ENCODE measurements at places on chromosomes 3 and 15.

DNA sequence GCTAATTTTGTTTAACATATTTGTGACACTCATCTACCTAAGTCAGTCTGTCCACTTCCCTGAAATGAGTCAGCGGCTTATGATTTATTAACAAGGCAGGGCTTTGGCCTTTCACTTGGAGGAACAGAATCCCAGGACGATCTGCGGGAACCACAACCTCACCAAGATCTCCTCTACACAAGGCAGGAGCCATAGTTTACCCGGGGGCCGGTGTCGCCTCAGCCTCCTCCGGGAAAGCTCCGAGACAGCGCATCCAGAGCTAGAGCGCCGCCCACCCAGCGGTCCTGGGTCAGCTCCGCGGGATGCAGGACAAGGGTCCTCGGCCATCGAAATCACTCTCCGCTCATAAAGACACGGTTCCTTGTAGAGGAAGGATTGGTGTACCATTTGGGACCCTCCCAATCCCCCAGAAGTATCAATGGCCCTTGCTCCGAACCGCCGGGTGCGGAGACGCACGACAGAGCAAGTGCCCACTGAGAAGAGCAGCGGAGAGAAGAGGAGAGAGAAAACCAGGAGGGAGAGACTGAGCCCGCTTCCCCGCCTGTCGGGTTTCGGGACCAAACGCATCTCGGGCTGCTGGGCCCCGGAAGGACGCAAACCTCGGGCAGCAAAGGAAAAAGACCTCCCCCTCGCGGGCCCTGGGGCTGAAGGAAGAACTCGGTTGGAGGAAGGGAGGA lies 13.1 kb upstream of the ALCAM start:
- no peak for DNase-seq

- DNase-seq, result no peak
These were observed 59.9 kb downstream of the CD47 start for GRCh38 chr3:108030960-108031359.

GRCh38 chr3:33612607-33613006 lies 105.4 kb downstream of the CLASP2 start:
- no peak for DNase-seq

- no peak for DNase-seq
These were observed at the start of gene TMEM266 for GRCh38 chr15:76059320-76060117. Gene TMEM266 (plus strand): TSS chr15:76059985. CDS start chr15:76134264, 74,279 bp downstream.

- peak; percentile 91 for DNase-seq
These were observed 423.7 kb upstream of the SEMA6D start for GRCh38 chr15:47293466-47294162.

DNA sequence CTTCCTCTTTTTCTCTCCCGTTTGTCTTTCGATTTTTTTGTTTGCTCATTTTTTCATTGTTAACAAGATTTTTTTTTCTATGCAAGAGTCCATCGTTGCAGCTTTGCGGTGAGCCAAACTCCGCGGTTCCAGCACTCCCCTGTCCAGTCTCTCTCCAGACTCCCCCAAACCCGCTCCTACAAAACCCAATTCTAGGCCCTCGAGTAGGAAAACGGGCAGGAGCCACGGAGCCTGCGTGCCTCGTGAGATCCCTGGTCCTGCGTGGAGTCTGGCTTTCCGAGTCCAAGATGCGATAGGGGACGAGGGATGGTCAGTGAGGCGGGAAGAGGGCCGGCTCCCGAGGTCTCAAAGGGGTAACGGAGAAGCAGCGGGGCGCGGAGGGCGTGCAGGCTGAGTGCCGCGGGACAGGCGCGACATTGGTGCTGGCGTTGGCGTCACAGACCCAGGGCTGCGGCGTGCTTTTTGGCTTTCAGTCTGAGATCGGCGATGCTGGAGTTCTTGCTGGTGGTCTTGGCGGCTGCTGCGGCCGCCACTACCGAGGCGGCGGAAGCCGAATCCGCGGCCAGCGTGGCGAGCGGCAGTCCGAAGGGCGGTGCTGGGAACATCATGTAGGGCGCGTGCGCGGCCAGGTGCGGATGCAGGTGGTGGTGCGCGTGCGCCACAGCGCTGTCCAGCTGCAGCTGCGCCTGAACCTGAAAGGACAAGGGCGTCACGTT lies 8.5 kb downstream of the SHOX2 start:
- DNase-seq, result no peak

DNA sequence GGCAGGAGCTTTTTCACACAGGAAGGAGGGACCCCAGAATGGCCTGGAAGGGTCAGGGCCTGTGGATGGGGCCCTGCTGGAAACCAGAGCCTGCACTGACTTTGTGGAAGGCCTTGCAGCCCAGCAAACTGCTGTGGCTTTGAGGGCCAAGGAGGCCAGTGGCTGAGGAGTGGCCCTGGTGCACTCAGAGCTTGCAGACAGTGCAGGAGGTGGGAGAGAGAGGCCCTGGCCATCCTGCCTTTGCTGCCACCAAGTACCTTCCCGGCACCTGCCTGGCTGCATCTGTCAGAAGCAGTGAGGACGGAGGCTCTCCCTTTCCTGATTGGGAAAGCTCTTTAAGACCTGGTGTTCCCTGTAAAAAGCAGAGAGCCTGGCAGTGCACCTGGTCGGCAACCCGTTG lies 6.4 kb downstream of the PSTPIP1 start:
- DNase-seq, result no peak

DNA sequence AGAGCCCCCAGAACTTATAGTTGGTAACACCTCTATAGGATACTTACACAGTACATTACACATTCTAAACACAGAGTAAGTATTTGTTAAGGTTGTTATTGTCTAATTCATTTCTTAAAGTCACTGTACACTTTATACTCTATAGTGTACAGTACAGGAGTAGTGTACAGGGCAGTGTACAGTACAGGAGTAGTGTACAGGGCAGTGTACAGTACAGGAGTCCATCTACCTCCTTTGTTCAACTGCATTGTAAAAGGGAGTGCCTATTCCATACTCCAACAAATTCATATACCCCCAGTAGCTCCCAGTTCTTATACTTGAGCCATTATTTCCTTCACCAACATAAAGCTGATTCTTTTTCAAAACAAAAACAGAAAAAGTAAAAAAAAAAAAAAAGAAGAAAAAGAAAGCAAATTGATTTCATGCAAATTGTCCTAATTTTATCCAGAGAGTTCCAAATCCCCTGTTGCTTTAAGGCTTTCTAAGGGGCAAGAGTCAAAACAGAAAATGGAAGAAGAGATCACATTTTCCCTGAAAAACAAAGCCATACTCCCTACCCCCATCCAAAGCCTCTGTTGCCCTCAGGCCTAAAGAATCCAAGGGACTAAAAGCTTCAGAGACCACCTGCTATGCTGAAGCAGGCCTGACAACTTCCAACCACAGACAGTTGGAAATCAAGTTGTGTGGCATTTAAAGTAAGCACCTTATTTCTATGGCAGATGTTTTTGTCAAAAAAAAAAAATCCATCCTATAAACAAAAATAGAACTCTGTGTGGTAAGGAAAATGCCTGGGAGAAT lies 125.6 kb downstream of the PLCH1 start:
- no peak for DNase-seq

DNA sequence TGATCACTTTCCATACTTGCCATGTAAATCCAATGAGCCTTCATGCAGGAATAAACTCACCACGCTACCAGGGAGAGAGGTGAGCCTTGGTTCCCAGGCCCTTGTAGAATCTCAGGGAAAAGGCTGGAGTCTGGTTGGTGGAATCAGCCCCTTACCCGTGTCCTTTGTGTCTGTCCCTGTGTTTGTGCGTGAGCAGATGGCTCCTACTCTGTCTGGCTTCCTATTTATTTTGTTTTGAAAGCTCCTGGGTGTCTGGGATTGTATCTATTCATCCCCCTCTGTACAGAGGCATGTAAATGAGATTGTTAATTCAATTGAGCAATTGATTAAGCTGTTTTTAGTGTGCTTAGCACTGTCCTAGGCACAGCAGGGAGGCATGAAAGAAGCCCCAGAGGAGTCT lies 278.1 kb downstream of the THSD4 start:
- DNase-seq, result no peak

- DNase-seq, result no peak
These were observed 5.4 kb downstream of the VWA5B2 start for GRCh38 chr3:184234671-184235380.

DNA sequence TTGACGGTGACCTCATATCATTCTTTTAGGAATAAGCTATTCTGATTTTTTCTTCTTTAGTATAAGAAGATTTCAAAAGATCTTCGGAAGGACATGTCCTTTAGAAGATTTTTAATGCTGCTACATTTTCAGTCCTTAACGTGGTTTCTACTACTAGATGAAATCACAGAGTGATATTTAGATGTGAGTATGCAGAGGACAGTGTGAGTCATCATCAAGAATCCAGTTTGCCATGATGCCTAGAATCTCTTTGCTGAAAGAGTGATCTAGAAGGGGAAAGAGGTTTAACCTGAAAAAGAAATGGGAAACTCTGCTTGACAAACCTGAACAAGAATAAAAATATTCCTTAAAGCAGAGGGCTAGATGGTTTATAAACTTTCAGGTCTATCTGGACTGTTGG lies 43.2 kb downstream of the SLC7A14 start:
- DNase-seq, result no peak

- no peak for DNase-seq
These were observed 376.3 kb upstream of the ARHGEF26 start for GRCh38 chr3:153744889-153745288.

DNA sequence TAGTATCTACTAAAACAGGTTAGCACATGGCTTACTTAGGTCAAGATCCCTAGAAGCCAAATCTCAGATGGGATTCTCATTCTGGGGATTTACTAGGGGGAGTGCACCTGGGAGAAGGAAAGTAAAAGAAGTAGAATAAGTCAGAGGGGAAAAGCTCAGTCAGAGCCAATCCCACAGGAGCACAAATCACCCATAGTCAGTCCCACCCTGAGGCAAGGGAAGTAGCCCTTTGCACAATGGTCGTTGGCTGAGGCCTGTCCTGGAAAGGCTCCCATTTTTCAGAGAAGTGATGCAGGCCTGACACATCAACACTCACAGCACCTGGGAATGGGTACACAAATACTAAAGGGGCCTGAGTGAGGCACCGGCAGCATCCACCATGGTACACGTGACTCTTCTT lies 39.8 kb downstream of the SST start:
- DNase-seq, result no peak

DNA sequence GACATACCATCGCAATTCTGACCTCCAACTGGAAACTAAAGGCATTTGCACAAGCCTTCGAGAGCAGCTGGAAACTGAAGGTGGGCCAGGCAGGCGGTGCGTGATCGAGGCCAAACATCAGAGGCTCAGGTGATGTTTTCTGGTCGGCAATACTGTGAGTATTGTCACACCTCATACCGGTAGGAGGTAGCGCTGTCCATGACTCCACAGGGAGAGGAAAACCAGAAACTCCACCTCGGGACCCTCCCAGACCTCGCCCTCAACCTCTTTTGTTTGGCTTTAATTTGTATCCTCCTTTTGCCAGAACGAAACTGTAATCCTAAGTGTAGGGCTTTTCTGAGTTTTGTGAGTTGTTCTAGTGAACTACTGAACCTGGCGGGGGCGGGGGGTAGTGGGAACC lies 43.6 kb downstream of the LDHAL6B start:
- DNase-seq, result no peak

DNA sequence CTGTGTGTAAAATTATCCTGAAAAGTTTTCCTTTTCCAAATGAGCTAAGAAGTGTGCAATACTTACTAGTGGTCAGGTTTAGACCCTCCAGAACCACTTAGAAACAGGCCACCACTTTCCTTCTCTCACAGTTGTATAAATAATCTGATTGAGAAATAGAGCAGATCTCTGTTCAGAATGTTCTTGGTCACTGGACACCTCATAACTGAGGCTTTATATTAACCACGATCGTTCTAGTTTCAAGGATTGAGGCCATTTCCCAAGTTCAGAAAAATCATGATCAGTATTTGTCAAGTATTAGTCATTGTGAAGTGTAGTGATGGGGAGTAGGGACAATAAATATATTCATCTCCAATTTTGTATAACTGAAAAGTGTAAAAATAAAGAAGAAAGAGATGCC lies 1.0 kb upstream of the MAP3K13 start:
- DNase-seq, result no peak

DNA sequence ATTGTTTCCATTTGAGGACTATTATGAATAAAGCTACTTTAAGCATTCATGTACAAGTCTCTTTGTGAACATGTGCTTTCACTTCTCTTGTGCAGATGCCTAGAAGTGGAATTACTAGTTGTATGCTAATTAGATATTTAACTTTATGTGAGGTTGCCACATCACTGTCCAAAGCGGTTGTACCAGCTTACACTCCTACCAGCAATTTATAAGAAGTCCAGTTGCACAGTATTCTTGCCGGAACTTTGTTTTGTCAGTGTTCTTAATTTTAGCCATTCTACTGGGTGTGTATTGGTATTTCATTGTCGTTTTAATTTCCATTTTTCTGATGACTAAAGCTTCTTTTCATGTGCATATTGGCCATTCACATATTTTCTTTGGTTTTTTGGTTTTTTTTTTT lies 29.1 kb downstream of the SEMA3G start:
- DNase-seq, result no peak

DNA sequence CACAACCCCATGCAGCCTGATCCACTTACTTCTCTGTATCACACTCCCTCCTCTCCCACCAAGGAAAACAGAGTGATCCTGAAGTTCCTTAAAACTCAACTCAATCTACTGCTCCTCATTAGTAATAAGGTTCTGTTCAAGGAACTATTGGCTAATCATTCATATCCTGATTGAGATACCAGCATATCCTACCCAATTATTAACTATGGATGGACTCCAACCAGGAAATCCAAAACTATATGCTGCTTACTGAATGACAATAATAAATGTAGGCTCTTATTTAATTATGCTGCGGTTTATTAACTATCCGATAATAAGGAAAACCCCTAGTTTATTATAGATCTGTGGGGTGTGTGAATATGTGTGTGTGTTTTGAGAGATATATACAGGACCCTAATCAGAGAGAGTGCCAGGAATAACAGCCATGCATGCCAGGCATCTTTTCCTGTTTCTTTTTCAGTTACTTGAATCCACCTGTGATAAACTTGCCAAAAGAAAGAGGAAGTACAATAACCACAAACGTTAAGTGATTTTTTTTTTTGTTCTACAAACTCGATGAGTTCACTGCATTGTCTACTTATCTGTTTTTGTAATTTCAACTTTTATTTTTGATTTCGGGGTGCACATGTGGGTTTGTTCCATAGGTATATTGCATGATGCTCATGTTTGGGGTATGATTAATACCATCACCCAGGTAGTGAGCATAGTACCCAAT lies 1031.7 kb upstream of the CFAP20DC start:
- DNase-seq, result no peak

DNA sequence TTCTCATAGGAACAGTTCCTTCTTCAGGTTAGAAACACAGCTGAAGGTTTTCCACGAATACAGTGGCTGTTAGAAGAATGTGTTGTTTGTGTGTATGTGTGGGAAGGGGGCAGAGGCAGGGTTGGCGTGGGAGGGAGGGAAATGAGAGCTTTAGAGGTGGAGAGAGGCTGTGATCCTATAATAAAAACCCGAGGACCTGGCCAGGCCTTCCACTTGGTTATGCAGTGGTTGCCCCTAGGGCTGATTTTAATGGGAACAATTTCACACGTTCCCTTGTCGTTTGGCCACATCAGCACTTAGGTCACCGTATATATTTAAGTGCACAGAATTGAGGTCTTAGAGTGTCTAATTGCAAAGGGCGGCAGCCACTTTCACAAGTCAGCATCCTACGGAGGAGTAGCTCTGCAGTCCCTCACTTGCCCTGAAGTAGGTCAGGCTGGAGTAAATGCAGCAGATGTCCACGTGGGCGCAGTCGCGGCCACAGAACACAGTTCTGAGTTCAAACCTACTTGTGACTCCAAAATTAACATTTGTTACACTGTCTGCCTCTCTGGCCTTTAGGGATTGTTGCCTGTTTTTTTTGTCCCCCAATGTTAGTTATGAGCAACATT lies 85.6 kb downstream of the PDCD6IP start:
- no peak for DNase-seq

GRCh38 chr15:93026380-93026817 lies 62.6 kb downstream of the RGMA start:
- DNase-seq, result no peak

- no peak for DNase-seq
These were observed 117.9 kb downstream of the TLE3 start for GRCh38 chr15:69979783-69980182.
